ENCODE measurements at places on chromosomes 6 and 20.

- DNase-seq = no peak
These were observed 127.8 kb downstream of the SLC16A10 start for GRCh38 chr6:111215131-111215530.

DNA sequence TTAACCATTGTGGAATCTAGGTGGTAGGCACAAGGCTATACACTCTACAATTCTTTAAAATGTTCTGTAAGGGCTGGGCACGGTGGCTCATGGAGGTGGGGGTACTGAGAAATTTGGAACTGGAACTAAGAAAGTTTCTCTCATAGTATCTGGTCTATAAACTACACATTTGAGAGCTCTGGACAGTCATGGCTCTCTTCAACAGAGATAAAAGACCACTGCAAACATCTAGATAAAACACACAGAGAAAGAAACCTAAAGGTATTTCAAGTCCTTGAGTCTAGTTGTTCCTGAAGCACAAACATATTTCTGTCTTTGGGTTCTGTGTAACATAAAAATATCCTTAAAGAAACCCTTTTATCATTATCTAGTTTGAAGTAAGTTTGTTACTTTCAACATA lies 35.2 kb downstream of the ILRUN start:
- no peak for DNase-seq

GRCh38 chr6:10719296-10719963 lies 3.4 kb upstream of the TMEM14C start:
- DNase-seq = no peak

DNA sequence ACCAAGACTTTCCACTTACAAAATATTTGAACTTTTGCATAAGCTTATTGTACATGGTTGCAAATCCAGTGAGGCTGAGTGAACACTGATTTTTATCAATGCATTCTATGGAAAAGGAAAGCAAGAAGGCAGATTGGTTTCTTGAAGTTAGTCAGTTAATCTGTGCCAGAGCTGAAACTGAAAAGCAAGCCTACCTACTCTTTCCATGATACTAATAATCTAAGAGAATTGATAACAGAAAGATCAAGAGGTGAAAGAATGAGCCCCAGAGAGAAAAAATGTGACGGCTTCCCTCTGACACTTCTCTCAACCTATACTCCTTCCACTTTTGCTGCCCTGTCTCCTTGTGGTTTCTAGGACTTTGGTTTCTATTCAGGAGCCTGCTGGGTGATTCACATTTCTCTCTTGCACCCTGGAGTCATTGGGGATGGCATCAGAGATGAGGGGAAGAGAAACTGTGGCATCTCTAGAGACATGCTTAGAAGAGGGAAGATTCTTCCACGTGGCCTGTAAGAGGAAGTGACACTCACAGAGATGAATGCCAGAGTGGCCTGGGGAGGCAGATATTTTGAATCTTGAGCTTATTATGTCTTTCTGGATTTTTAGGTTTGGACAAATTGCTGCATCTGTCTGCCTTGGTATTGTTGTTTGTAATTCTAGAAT lies 158.6 kb upstream of the RIMS1 start:
- no peak for DNase-seq

- no peak for DNase-seq
These were observed 224.2 kb downstream of the CLIC5 start for GRCh38 chr6:45791211-45792168.

GRCh38 chr20:16777126-16777525 lies 29.0 kb downstream of the OTOR start:
- no peak for DNase-seq

- no peak for DNase-seq
These were observed 598.8 kb upstream of the CDH4 start for GRCh38 chr20:60653111-60653845.

DNA sequence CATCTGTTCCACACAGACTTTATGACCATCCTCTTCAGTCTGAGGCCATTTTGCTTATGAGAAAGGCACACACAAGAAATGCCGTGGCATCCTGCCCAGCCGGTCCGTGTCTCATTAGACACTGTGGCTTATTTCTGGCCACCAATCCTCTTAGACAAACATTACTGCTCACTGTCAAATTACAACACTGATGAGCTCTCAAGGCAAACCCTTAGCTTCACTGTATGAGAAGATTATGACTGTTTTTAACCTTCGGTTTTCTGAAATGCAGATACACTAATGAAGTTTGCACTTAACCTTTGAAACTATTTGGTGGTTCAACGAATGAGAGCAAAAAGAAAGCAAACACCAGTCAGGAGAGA lies 50.5 kb upstream of the DST start:
- peak; percentile 73 for DNase-seq

GRCh38 chr6:144017166-144018094 lies 9.4 kb upstream of the PLAGL1 start:
- DNase-seq = no peak

GRCh38 chr6:105432797-105433196 lies 29.9 kb upstream of the PREP start:
- DNase-seq = peak; percentile 39

DNA sequence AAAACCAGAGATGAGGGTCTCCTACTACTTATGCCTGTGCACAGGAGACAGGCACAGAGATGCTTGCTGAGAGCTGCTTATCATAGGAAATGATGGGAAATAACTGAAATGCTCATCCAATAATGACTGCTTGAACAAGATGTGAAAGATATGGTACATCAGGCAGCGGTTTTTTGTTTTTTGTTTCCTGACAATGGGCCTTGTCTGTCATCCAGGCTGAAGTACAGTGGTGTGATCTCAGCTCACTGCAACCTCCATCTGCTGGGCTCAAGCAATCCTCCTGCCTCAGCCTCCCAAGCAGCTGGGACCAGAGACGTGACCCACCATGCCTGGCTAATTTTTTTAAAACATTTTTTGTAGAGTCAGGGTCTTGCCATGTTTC lies 1.2 kb upstream of the RIPOR3 start:
- no peak for DNase-seq

- no peak for DNase-seq
These were observed 1.1 kb downstream of the RNF144B start for GRCh38 chr6:18388271-18388670.
